Activated CD4-positive, CD25-positive, alpha-beta regulatory T cell (primary cell): ENCODE measurements at places on chromosomes 12 and 14.

- DNase-seq, result no peak
These were observed 141.9 kb upstream of the C14orf180 start for GRCh38 chr14:104437703-104438102.

DNA sequence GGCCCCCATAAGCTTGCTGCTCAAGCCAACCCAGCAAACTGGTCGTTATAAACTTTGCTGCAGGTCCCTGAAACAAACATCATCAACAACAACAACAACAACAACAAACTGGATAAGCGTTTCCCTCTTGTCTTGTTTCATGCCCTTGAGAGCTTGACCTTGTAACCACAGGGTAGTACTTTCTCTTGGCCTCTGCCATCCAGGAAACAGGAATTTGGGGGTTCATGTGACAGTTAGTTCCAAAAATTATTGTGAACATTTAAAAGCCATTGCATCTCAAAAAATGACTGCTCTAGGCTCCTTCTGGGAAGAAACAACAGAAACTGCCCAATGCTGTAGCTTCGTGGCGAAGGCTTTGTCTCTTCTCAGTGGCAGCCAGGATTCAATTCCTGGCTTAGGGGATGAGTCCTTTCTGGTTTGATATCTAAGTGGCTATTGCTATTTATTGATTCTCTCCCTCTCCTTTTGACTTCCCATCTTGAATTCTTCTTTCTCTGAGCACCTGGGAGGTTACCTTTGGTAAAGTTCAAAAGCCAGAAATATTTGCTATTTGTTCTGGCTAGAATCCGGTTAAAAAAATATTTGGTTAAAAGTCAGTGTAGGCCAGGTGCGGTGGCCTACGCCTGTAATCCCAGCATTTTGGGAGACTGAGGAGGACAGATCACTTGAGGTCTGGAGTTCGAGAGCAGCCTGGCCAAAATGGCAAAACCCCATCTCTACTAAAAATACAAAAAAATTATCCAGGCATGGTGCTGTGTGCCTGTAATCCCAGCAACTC is 52.0 kb upstream of the CPM start:
- no peak for DNase-seq

DNA sequence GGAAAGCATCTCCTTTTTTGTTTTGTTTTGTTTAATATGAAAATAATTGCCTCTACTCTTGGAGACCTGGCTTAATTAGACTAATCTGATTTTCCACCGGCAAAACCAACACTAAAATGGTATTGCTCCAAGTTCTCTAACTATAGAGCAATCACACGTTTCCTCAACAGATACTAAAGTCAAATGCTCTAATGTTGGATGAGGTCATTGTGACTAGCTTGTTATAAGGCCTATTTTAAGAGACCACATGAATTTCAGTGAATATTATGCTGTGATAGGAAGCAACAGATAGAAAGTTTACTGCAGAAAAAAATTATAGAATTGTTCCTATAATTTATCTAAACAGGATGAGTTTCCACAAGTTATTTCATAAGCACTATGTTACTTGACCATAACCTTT is 3.3 kb upstream of the CCDC196 start:
- no peak for DNase-seq

DNA sequence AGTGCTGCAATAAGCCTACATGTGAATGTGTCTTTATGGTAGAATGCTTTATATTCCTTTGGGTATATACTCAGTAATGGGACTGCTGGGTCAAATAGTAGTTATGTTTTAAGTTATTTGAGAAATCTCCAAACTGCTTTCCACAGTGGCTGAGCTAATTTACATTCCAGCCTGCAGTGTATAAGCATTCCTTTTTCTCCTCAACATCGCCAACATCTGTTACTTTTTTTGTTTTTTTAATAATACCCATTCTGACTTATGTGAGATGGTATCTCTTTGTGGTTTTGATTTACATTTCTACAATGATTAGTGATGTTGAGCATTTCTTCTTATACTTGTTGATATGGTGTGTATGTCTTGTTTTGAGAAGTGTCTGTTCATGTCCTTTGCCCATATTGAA is 1186.2 kb downstream of the BCL11B start:
- no peak for DNase-seq

DNA sequence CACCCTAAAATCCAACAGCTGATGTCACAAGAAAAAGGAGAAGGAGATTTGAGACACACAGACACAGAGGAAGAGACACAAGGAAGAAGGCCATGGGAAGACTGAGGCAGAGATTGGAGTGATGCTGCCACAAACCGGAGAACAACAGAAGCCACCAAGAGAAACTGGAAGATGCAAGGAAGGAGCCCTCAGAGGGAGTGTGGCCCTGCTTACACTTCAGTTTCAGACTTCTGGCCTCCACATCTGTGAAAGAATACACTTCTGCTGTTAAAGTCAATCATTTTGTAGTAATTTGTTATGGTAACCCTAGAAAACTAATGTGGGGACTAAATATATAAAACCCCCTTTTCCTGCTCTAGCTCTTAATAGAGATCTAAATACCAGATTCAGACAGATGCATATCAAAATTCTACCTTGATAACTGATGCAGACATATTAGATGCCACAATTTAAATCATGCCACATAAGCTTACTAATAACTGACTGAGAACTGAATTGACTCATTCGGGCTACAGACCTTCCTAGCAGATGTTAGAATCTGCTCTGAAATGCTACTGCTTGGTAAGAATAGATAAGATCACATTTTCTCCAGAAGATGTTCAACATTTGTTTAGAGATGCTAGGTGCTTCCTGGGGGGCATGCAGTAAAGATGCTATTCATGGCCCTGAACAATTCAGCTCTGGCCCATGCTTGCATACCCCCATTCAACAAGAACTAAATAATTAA is 113.1 kb upstream of the CCND2 start:
- DNase-seq, result no peak

DNA sequence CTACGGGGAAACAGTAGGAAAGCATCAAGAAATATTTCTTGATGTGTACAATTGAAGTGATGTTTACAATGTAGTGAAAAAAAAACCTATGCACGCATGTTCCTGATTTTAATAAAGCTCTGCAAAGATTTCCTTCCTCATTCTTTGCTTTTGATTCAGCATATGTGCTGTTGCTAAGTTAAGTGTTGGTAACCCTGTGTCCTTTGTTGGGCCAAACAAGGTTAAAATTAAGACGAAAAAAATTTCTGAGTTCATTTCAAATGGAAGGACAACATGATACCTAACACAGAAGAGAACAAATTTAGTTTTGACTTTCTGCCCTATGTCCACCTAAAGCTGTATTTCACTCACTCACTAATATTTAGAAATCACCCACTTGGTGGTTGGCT is 62.8 kb downstream of the PPP2R5C start:
- DNase-seq, result no peak

GRCh38 chr12:89701606-89702206 is 6.9 kb downstream of the ATP2B1 start:
- no peak for DNase-seq

GRCh38 chr12:121773011-121773777 is 20.3 kb downstream of the RHOF start:
- peak; percentile 47 for DNase-seq

GRCh38 chr12:128693115-128693514 is 130.6 kb downstream of the SLC15A4 start:
- DNase-seq, result no peak

DNA sequence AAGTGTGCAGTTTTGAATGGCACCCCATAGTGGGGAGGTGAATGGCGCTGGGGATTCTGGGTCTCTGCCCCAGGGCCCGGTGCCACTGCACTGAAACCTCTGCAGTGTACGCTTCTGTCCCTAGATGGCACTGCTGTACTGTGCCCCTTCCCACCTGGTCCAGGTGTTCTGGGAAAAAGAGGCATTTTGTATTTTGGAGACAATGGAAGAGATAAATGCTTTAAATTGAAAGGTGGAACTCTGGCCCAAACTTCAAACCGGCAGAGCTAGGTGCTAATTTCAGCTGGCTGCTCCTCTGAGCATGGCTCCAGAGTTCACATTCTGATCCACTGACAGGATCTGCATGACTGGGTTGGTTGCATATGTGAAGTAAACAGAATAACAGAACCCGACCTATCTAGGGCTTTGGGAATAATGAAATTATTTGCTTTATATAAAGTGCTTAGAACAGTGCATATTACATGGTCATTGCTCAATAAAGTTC is 52.2 kb downstream of the KRT80 start:
- DNase-seq, result no peak

GRCh38 chr14:60989599-60989998 is 8.6 kb downstream of the SLC38A6 start:
- no peak for DNase-seq
